Endothelial cell of coronary artery (primary cell): ENCODE measurements at places on chromosomes 16 and 17. TPM values are rescaled to one million over a fixed set of nuclear protein-coding genes. Genes with fewer than 3 reads are reported as not detected.

ZNF207 gene
- total RNA-seq = 90.1 and 97.0 TPM in 2 replicates

LUC7L gene
- total RNA-seq = 37.3 and 42.9 TPM in 2 replicates

AURKB gene
- total RNA-seq = 16.0 and 35.2 TPM in 2 replicates

SCARF1 gene
- total RNA-seq = 75.1 and 96.1 TPM in 2 replicates

WIPF2 gene
- total RNA-seq = 5.7 and 7.8 TPM in 2 replicates

RPH3AL gene
- total RNA-seq = 2.8 and 7.5 TPM in 2 replicates

MAPK7 gene
- total RNA-seq = 10.1 and 12.8 TPM in 2 replicates

CDH16 gene
- not detected in 2 replicates for total RNA-seq

C16orf46 gene
- 0.18 and 0.47 TPM in 2 replicates for total RNA-seq

SBK1 gene
- total RNA-seq = 0.09 TPM in 2 replicates

ZNF598 gene
- total RNA-seq = 17.7 and 23.6 TPM in 2 replicates

MPP3 gene
- total RNA-seq = 7.9 and 11.6 TPM in 2 replicates

KRTAP1-5 gene
- total RNA-seq = not detected in 2 replicates

ZNF205 gene
- total RNA-seq = 22.9 and 23.2 TPM in 2 replicates

METTL22 gene
- 16.2 and 18.8 TPM in 2 replicates for total RNA-seq

FOXO3B gene
- 2.2 and 2.4 TPM in 2 replicates for total RNA-seq

ABCC6 gene
- total RNA-seq = 0.09 TPM in 1 of 2 replicates, not detected in the other

C1QTNF8 gene
- total RNA-seq = not detected in 2 replicates

PDILT gene
- not detected in 2 replicates for total RNA-seq

MATCAP1 gene
- 18.4 and 18.9 TPM in 2 replicates for total RNA-seq

ZP2 gene
- not detected in 2 replicates for total RNA-seq

GAS7 gene
- not detected in 2 replicates for total RNA-seq

DCTN5 gene
- 54.0 and 55.7 TPM in 2 replicates for total RNA-seq
